Globus pallidus (tissue), 1 donor: ENCODE measurements at places on chromosomes 4 and X.

DNA sequence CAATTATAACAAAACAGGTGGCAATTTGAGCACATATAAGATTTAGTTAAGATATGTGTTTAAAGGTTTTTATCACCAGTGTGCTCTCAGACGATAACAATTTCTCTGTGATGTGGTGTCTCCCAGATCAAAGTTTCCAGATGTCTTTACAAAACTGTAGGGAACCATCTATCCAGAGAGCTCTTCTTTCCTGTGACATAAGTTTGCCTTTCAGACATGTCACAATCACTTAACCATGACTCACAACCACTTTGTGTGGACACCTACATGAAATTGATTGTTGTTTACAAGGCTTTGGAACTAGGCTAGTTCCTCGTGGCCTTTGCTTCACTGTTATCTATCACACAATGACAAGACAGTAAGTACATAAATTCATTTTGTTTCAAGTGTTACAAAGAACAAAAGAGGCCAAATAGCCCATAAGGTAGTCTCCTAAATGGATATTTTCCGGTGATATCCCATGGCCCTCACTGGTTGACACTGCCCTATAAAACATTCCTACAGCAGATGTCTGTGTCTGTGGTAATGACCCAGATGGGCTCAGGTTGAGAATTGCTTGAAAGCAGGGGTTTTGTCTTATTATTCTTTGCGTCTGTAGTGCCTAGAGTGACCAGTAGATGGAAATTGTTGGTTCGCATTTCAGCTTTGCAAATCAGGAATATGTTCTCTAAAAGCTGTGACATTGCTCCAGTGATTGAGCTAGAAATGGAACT is 297.8 kb upstream of the FAM241A start:
- no peak for DNase-seq

GRCh38 chrX:47168495-47169073 is 23.6 kb downstream of the RBM10 start:
- no peak for DNase-seq

- no peak for DNase-seq
Measured at GRCh38 chr4:30825008-30825770, 105.0 kb downstream of the PCDH7 start.

GRCh38 chr4:172982151-172982590 is 186.4 kb upstream of the GALNT7 start:
- DNase-seq, result no peak

GRCh38 chrX:112341598-112341997 is 259.0 kb upstream of the TRPC5 start:
- no peak for DNase-seq

DNA sequence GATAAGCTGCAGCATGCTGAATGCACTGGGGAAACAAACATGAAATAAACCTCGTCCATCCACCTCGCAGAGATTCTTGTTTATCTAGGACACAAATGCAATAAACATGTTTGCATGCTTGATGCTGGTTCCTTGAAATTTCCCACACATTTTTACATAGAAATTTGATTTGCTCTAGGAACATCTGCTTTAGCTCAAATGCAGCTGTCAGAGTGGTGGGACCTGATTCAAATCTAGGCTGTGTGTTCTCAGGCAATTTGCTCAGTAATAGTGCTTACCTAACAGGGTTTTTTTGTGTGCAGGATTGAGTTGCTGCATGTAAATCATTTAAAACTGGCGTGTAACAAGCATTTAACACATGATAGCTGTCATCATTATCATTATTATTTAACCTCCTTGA is 293.1 kb downstream of the QDPR start:
- DNase-seq, result no peak

- DNase-seq, result no peak
Measured at GRCh38 chrX:40174001-40174853, 76.5 kb upstream of the BCOR start.

- no peak for DNase-seq
Measured at GRCh38 chrX:46588263-46588662, 14.7 kb downstream of the CHST7 start.

DNA sequence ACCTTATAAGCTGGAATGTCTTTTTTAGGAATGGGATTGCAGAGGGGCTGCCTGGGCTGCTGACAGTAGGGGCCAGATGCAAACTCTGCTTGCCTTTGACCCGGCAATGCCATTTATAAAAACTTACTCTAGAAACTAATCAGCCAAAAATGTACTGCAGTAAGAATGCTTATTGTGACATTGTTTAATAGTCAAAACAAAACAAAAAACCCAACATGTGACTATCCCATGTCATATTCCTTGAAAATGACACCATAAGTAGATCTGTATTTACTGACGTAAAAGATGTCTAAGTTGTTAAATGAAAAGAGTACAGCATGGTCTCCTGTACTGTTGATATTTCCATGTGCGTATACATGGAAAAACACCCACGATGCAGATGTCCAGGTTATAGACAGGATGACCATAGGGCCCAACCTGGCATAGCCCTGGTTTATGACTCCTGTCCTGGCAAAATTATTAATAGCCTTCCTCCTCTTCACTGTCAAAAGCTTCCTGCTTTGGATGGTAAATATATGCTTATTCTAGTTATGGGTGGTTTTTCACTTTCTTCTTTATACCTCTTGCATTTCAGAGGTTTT is 138.9 kb downstream of the PTTG2 start:
- no peak for DNase-seq

GRCh38 chrX:109344678-109345077 is 137.2 kb downstream of the GUCY2F start:
- DNase-seq, result no peak

- DNase-seq, result no peak
Measured at GRCh38 chr4:159483782-159484741, 381.2 kb downstream of the RAPGEF2 start.

DNA sequence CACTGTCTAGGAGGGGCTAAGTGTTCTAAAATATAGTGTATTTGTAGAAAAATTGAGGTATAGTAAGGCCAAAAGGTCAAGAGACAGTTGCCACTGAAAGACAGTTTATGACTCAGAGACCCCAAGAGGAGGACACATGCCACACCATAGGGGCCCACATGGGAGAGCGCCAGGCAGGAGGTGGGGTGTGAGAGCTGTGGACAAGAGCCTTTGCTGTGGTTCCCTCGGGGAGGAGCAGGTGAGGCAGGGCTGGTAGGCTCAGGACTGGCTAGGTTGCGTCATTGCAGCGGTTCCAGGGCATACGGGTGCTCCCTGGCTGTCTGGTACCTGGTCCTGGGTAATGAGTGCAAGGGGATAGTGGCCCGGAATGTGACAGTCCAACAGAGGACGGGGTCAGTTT is 37.6 kb downstream of the CCNQ start:
- no peak for DNase-seq

GRCh38 chr4:81905971-81906370 is 434.3 kb upstream of the RASGEF1B start:
- DNase-seq, result no peak

DNA sequence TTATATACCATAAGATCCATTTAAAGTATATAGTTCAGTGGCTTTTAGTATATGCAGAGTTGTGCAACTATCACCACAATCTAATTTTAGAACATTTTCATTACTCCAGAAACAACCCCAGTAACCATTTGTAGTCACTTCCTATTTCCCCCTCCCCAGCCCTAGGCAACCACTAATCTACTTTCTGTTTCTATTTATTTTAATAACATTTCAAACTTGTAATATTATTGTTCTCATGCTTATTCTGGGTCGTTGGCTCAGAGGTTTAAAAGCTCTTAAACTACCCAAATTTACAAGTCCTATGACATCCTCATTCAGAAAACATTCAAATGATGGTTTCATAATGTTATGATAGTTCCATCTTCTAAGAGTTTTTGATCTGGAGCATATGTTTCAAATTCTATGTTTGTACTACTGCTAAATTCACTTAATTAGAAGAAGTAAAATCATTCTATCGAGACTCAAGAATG is 18.4 kb downstream of the XIAP start:
- DNase-seq, result no peak

GRCh38 chr4:13365195-13365594 is 118.9 kb downstream of the RAB28 start:
- no peak for DNase-seq

DNA sequence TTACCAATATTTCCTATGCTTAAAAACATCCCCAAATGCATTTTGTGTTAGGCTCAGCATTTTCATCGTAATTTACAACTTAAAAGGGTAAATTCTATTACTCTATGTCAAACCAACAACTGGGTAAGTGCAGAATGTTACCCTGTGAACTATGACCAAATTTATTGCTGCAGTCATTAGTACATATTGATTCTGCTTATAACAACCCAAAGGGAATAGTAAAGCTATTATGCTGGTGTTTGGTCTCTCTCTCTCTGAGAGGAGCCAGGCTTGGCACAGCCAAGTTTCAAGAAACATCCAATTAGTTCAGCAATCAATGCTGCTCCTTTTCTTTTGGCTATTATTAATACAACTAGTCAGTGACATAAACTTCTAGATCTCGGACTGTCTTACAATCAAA is 747.7 kb downstream of the CENPC start:
- DNase-seq, result no peak

- DNase-seq, result no peak
Measured at GRCh38 chrX:15663439-15663838, 1.2 kb downstream of the CLTRN start.

DNA sequence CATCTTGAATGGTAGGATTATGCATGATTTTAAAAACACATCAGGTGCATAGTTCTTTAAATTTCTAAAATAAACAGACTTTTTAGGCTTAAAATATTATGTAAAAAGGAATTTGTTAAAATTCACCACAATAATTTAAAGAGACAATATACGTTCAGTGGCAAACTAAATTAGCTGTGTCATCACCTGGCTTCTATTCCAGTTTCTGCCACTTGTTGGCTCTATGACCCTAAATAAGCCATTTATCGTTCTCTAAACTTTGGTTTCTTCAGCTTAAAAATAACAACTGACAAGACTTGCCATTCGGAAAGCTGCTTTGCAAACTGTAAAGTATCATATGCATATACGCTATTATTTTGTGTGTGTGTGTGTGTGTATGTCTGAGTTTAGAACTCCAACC is 141.3 kb downstream of the MGST2 start:
- no peak for DNase-seq

DNA sequence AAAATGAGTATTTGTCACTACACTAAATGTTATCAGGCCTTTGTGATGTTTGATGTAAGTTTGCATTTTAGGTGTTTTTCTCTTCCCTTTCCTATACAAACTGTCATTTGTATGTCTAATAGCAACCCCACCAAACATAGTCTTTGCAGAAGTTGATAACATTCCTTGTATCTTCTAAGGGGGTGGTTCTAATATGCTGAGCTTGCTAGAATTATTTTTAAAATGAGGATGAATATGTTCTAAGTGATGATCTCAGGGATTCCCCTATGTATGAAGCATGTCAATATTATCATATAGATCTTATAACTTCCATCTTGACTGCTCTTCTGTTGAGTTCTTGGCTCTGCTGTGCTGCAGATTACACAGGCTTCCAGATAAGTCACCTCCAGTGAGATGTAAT is 3.1 kb downstream of the CHM start:
- no peak for DNase-seq

DNA sequence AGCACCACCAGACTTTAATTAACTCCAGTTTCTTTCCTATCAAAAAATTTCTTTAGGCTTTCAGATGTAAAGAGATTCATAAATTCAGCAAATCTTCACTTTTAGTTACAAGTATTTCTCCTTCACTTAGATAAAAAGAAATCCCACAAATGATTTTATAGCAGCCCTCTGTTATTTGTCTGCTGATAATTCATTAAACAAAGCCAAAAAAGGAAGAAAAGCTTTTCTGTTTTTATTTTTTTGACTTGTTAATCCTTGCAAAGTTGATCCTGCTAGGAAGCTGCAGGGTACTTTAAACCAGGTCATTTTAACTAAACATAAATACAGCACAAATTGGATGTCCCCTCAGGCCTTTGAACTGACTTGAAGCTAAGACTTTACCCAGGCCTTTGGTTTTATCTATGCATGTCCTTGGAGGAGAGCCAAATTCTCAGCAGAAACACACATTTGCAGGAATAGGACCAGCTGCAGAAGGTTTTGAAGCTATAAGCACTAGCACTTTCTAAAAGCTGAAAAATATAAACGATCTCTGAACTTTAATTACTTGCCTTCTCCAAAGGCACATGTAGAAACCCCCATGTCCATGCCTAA is 57.5 kb downstream of the PCDH18 start:
- DNase-seq, result no peak

DNA sequence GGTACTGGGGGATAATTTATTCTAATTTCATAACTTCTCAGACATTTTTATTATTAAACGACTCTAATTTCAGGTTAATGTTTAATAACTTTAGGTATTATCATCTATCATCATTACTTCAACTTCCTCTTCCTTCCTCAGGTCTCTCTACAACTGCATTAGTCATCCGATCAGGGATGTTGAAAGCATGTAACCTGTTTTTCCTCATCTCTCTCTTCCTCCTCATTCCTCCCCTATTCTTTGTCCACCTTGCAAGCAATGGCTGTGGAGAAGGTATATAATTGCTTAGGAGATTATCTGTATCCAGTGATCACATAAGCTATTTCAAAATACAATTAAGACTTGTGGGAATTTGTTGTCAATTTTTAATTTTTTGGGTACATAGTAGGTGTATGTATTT is 632.6 kb upstream of the DIAPH2 start:
- DNase-seq, result no peak

- no peak for DNase-seq
Measured at GRCh38 chr4:137180349-137180748, 351.9 kb downstream of the PCDH18 start.

- no peak for DNase-seq
Measured at GRCh38 chrX:69299285-69299684, 134.0 kb upstream of the PJA1 start.

- DNase-seq, result no peak
Measured at GRCh38 chr4:185885075-185885474, 73.1 kb upstream of the SORBS2 start.

- DNase-seq, result no peak
Measured at GRCh38 chr4:90845777-90846176, 718.6 kb downstream of the CCSER1 start.

DNA sequence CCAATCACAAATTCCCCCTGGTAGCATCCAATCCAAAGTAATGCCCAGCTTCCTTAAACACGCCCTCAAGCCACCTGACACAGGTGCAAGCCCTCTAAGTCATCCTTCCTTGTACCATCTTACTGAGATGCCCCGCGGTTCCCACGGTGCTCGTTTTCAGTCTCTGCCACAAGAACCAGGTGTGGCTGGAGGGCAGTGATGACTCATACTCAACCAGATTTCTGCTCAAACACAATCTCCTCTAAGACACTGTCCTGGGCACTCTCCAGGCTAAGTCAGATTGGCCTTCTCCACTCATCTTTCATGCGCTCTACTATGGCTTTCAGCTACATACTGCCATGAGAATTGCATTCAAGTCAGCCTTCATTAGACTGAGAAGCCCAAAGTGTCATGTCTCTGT is 3.5 kb downstream of the SH3KBP1 start:
- DNase-seq, result no peak

- no peak for DNase-seq
Measured at GRCh38 chrX:80293354-80293753, 126.9 kb upstream of the TENT5D start.

GRCh38 chrX:75038925-75039324 is 113.7 kb upstream of the NEXMIF start:
- peak; percentile 12 for DNase-seq

GRCh38 chr4:70681704-70682103 is 6.6 kb upstream of the UTP3 start:
- DNase-seq, result no peak
